ENCODE measurements at places on chromosomes 1 and 21.

GRCh38 chr1:236035681-236036101 lies 29.2 kb downstream of the NID1 start:
- H3K27me3 ChIP-seq = no peaks in the 10 kb centered on the region
- H3K4me3 ChIP-seq = no peak overlapping the region
- DNase-seq = no peak
- H3K27ac ChIP-seq = no peak overlapping the region
- peaks cover 4% of the 10 kb centered on the region for H3K4me1 ChIP-seq

GRCh38 chr1:12085643-12086260 lies 22.6 kb downstream of the TNFRSF8 start:
- H3K27ac ChIP-seq = no peak overlapping the region
- no peaks in the 10 kb centered on the region for H3K4me1 ChIP-seq
- H3K27me3 ChIP-seq = peaks cover 3% of the 10 kb centered on the region
- H3K36me3 ChIP-seq = no peaks in the 10 kb centered on the region

DNA sequence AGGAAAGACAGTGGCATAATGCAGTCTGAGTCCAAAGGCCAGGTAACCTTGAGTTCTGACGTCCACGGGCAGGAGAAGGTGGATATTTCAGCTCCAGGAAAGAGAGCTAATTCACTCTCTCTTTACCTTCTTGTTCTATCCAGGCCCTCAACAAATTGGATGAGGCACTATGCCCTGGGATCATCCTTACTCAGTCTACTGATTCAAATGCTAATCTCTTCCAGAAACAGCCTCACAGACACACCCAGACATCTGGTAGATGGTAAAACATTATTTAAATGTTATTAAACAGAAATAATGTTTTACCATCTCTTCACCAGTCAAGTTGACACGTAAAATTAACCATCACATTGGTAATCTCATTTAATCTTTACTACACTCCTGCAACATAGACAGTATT lies 73.0 kb downstream of the RBM11 start:
- no peak for DNase-seq
- no peaks in the 10 kb centered on the region for H3K27me3 ChIP-seq
- H3K4me3 ChIP-seq = no peak overlapping the region
- H3K27ac ChIP-seq = no peak overlapping the region
- no peaks in the 10 kb centered on the region for H3K4me1 ChIP-seq
- H3K36me3 ChIP-seq = no peaks in the 10 kb centered on the region

GRCh38 chr1:204900721-204901120 lies 30.1 kb downstream of the NFASC start:
- no peak for DNase-seq
- no peak overlapping the region for H3K27ac ChIP-seq
- no peaks in the 10 kb centered on the region for H3K27me3 ChIP-seq
- H3K4me1 ChIP-seq = no peaks in the 10 kb centered on the region
- H3K36me3 ChIP-seq = no peaks in the 10 kb centered on the region
- no peak overlapping the region for H3K4me3 ChIP-seq

DNA sequence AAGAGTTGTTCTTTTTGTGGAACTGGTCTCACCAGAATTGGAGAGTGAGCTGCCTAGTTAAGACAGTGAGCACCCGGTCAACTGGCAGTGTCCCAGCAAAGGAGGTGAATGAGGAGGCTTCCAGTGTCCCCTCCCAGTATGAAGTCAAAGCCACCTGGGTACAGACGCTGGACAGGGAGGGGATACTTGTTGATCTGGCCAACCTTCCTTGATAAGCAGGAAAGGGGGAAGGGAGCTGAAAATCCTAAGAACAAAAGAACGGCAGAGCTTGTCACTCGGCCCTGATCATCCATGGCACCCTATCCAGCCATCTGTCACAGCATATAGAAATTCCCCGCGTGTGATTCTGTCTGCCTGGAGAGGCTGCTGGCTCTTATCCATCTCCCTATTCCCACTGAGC lies 91.5 kb downstream of the SSBP3 start:
- no peak for DNase-seq

DNA sequence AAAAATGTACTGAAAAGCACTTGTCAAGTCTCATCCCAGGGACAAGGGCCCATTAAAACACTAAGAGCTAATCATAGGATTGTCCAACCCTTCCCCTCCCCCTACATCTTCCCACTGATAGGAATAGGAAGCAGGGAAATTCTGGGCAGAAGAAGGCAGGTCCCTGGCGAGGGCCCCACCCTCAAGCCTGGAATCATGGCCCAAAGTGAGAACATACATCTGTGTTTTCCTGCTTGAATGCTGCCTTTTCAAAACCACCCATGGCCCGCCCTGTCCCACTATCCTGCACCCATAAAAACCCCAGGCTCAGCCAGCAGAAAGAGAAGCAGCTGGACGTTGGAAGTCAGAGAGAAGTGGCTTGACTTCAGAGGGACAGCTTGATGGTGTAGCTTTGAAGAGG lies 4.8 kb downstream of the DNAI4 start:
- peaks cover 21% of the 10 kb centered on the region for H3K36me3 ChIP-seq
- no peaks in the 10 kb centered on the region for H3K27me3 ChIP-seq
- no peak for DNase-seq
- no peak overlapping the region for H3K27ac ChIP-seq

GRCh38 chr21:14968029-14968428 lies 96.8 kb downstream of the NRIP1 start:
- no peaks in the 10 kb centered on the region for H3K27me3 ChIP-seq
- H3K4me1 ChIP-seq = no peaks in the 10 kb centered on the region
- H3K4me3 ChIP-seq = no peak overlapping the region
- no peak overlapping the region for H3K27ac ChIP-seq
- no peak for DNase-seq

GRCh38 chr1:215226757-215227156 lies 144.2 kb downstream of the KCNK2 start:
- DNase-seq = no peak
- H3K36me3 ChIP-seq = no peaks in the 10 kb centered on the region
- H3K4me1 ChIP-seq = no peaks in the 10 kb centered on the region

- no peak overlapping the region for H3K27ac ChIP-seq
- H3K4me3 ChIP-seq = no peak overlapping the region
- H3K36me3 ChIP-seq = peaks cover 27% of the 10 kb centered on the region
- no peak for DNase-seq
Measured at GRCh38 chr1:229285440-229285839, 14.5 kb downstream of the RAB4A start.

- H3K27ac ChIP-seq = no peak overlapping the region
- no peaks in the 10 kb centered on the region for H3K27me3 ChIP-seq
Measured at GRCh38 chr1:183814121-183814681, 9.3 kb downstream of the RGL1 start.

GRCh38 chr1:167520711-167521206 lies 2.4 kb upstream of the CD247 start:
- no peak overlapping the region for H3K4me3 ChIP-seq
- H3K27ac ChIP-seq = no peak overlapping the region
- no peak for DNase-seq
- peaks cover 6% of the 10 kb centered on the region for H3K4me1 ChIP-seq

- no peaks in the 10 kb centered on the region for H3K27me3 ChIP-seq
- DNase-seq = no peak
- H3K36me3 ChIP-seq = no peaks in the 10 kb centered on the region
- no peaks in the 10 kb centered on the region for H3K4me1 ChIP-seq
Measured at GRCh38 chr1:72891976-72892375, 609.6 kb upstream of the NEGR1 start.

GRCh38 chr21:36786186-36786585 lies 87.3 kb downstream of the SIM2 start:
- H3K27ac ChIP-seq = no peak overlapping the region
- no peak overlapping the region for H3K4me3 ChIP-seq
- H3K36me3 ChIP-seq = no peaks in the 10 kb centered on the region
- H3K27me3 ChIP-seq = no peaks in the 10 kb centered on the region

GRCh38 chr1:151825204-151825603 lies 6.4 kb downstream of the RORC start:
- H3K4me3 ChIP-seq = no peak overlapping the region
- H3K27me3 ChIP-seq = no peaks in the 10 kb centered on the region
- H3K36me3 ChIP-seq = no peaks in the 10 kb centered on the region
- H3K27ac ChIP-seq = no peak overlapping the region
- DNase-seq = no peak

DNA sequence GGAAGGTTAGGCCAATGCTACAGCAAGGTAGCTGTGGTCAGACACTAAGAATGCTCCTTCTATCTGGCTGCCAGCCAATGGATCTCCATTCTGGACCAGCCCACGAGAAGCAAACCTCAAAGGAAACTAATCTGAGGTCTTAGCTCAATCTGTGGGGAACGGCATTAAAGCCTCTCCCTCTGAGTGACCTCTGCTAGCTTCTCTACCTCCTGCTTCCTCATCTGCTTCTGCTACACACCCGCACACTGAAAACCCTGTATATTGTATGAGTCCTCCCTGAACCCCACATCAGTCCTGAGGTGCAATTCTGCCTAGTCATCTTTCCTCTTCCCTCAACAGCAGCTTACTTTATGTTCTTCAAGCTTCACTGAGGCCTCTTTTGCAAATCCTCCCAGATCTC lies 6.9 kb upstream of the GALE start:
- no peaks in the 10 kb centered on the region for H3K4me1 ChIP-seq
- no peaks in the 10 kb centered on the region for H3K27me3 ChIP-seq
- no peak overlapping the region for H3K4me3 ChIP-seq
- H3K27ac ChIP-seq = no peak overlapping the region
- no peak for DNase-seq

- no peak overlapping the region for H3K27ac ChIP-seq
- H3K4me1 ChIP-seq = peaks cover under 1% of the 10 kb centered on the region
- no peak for DNase-seq
- no peaks in the 10 kb centered on the region for H3K27me3 ChIP-seq
- no peak overlapping the region for H3K4me3 ChIP-seq
Measured at GRCh38 chr1:119626011-119626545, 22.0 kb downstream of the ZNF697 start.

GRCh38 chr1:197178998-197179397 lies 32.5 kb upstream of the ASPM start:
- H3K36me3 ChIP-seq = peaks cover 6% of the 10 kb centered on the region
- no peaks in the 10 kb centered on the region for H3K4me1 ChIP-seq
- H3K27me3 ChIP-seq = no peaks in the 10 kb centered on the region
- H3K4me3 ChIP-seq = no peak overlapping the region
- DNase-seq = no peak

DNA sequence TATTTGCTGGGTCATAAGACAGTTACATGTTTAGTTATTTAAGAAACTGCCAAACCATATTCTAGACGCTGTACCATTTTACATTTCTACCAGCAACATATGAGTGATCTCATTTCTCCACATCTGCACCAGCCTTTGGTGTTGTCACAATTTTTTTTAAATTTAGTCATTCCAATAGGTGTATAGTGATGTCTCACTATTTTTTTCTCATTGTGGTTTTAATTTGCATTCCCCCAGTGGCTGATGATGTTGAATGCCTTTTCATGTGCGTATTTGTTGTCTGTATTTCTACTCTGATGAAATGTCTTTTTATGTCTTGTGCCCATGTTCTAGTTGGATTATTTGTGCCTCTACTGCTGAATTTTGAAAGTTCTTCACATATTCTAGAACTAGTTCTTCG lies 38.4 kb downstream of the NFASC start:
- no peaks in the 10 kb centered on the region for H3K27me3 ChIP-seq
- H3K27ac ChIP-seq = no peak overlapping the region
- H3K4me1 ChIP-seq = no peaks in the 10 kb centered on the region
- no peak overlapping the region for H3K4me3 ChIP-seq

DNA sequence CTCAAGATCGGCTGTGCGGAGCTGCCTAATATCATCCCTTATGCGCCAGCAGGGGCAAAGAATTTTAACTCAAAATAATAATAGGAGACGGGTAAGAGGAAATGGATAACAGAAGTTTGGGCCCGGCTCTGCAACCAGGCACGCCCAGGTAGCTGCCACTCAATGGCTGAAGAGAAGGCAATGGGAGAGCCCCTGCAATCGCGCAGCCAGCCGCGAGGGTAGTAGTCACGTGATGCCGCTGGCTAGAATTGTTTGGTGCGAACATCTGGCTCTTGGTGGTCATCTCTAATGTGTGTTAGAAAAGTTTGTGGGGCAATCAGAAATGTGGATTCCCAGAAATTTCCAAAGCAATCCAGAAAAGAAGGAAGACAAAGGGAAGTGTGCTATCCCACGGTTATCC lies 12.3 kb downstream of the BARHL2 start:
- H3K36me3 ChIP-seq = no peaks in the 10 kb centered on the region
- H3K27ac ChIP-seq = no peak overlapping the region
- no peak for DNase-seq
- peaks cover 4% of the 10 kb centered on the region for H3K4me1 ChIP-seq

DNA sequence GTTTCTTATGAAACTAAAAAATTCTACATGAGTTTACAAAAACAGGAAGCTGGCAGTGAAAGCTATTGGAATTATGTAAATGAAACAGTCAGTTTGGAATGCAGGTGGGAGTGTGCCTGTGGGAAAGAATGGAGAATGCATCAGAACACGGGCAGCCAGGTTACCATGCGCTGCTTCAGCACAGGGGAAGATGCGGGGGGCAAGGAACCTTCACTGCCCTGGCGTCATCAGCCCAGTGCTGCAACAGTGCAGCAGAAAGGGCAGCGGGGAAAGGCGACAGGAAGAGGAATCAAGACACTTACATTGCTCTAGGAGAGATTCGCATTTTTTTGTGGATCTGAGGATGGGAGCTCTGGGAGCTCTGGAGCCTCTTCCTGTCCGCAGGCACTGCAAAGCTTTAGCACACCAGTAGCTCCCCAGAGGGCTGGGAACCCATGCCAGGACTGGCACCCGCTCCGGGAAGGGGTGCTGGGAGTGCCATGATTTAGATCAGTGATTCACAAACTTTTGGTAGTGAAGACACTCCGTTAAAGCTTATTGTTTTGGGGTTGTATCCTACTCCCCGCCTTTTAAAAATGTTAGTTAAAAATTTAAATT lies 64.1 kb upstream of the WDR26 start:
- no peaks in the 10 kb centered on the region for H3K36me3 ChIP-seq
- H3K27ac ChIP-seq = no peak overlapping the region
- H3K4me1 ChIP-seq = peaks cover 28% of the 10 kb centered on the region
- no peaks in the 10 kb centered on the region for H3K27me3 ChIP-seq
- no peak for DNase-seq

GRCh38 chr1:81208441-81208840 lies 592.3 kb upstream of the ADGRL2 start:
- H3K36me3 ChIP-seq = no peaks in the 10 kb centered on the region
- DNase-seq = no peak
- H3K4me1 ChIP-seq = peaks cover 1% of the 10 kb centered on the region
- no peak overlapping the region for H3K4me3 ChIP-seq

GRCh38 chr1:33344896-33345560 lies 24.1 kb upstream of the A3GALT2 start:
- peaks cover 35% of the 10 kb centered on the region for H3K4me1 ChIP-seq
- no peaks in the 10 kb centered on the region for H3K27me3 ChIP-seq
- H3K27ac ChIP-seq = no peak overlapping the region

DNA sequence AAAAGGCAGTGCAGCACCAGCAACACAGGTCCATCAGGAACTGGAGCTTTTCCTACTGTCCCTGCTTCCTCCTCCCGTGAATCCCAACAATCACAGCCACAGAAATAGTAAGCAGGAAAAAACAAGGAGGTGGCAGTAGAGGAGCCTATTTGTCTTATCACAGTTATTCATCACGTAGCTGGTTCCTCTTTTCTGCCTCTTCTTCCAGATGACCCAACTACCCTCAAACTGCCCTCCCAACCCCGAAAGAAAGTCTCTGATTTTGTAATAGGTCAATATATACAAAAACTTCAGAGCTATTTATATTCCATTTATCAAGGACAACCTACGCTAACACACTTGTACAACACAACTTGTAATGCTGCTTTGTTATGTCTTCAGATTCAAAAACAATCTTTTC lies 21.4 kb downstream of the GNB1 start:
- no peak overlapping the region for H3K27ac ChIP-seq
- H3K27me3 ChIP-seq = no peaks in the 10 kb centered on the region
- H3K4me1 ChIP-seq = peaks cover 3% of the 10 kb centered on the region

Measured in neuronal stem cell (in vitro differentiated cells).